ENCODE measurements at places on chromosomes 16 and 17.
A peak's percentile ranks its signal among the peaks of the same experiment; 100 is the strongest.

- no peak for DNase-seq
These were observed 3.0 kb downstream of the RAB26 start for GRCh38 chr16:2151188-2152091.

DNA sequence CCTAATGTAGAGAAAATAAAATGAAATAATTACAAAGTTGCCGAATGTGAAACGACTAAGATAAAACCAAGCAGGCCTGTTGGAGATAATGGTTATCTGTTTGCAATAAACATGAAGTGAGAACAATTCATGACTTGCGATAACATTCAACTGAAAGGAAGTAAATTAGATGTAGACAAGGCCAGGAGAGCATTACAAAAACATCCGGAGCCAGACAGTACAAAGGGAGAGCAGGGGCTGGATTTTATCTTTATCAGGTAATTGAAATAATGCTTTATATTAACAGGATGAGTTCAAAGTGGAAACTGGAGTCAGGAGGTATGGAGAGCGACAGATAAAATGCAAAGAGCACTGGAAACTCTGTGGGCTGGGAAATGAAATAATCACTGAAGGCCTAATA is 265.6 kb upstream of the GOT2 start:
- no peak for DNase-seq

DNA sequence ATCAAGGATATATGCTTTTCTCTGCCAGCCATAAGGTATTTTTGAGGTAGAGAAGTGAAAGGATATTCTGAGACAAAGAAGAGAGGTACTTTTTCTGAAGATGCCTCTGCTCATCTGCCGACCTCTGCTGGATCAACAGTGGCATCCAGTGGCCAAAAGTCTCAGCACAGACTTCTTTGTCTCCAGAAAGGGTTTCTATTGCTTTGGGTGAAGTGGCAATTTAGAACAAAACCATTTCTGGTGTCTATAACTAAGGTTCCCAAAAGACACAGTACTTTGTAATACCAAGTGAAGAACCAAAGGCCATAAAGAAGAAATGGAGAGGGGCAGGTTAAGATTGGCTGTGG is 155.2 kb upstream of the C17orf78 start:
- DNase-seq = no peak

GRCh38 chr16:588639-588888 is 1.3 kb upstream of the RAB40C start:
- DNase-seq = peak; percentile 21

- DNase-seq = no peak
These were observed 69.8 kb downstream of the KSR1 start for GRCh38 chr17:27525836-27526603.

GRCh38 chr17:77837917-77838316 is 120.6 kb upstream of the TNRC6C start:
- DNase-seq = no peak

GRCh38 chr16:85395913-85396878 is 216.9 kb upstream of the GSE1 start:
- DNase-seq = peak; percentile 51
